ENCODE measurements at places on chromosomes 4 and X.

- DNase-seq: no peak
Measured at GRCh38 chr4:115110191-115111181, 2.9 kb downstream of the NDST4 start.

DNA sequence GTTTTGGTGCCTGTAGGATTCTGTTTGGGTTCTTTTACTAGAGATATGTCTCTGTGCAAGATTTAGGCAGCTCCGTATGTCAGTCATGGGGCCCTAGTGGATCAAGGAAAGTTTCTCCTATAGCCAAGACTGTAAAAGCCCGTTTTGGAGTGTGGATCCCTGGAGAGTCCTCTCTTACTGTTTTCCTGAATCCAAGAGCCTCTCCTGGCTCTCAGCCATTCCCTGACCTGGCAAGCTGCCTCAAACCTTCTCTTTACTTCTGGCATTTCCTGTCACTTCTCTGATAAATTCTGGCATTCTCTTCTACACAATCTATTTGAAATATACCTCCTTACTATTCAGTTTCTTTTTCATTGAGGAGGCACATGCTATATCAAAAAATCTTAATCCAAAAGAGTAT, 41.4 kb downstream of the DCAF12L2 start:
- no peak for DNase-seq

DNA sequence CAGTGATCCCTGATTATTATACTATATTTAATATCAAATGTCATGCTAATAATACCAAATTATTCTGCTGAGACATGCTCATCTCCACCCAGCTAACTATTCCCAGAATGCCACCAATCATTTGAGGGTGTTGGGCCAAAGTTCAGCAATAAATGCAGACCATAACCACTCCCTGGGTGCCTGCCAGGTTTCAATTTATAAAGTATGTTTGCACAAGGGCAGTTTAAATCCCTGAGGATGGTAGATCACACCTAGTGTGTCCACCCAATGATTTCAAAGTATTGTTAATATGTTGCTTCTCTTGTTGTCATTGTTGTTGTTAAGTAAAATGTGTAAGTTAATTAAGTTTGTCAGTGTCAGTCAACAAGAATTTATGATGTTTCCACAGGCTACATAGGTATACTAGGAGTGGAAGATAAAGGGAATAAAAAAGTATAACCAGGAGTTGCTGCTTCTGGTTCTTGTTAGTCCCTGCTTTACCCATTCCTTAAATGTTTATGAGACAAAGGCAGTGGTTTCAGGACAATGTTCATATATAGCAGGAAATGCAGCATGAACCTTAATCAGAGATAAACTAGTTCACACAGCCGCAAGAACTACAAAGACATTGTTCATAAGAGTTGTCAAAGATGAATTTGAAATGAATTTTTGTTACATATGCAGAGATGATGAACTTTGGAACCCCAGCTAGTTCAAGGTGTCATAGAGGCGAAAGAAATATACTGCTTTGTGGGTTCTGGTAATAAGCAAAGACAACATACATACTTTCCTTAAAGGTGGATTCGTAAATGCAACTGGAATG, 25.5 kb downstream of the HPGD start:
- DNase-seq: no peak

GRCh38 chrX:69379412-69379811, 124.7 kb upstream of the NALF2 start:
- no peak for DNase-seq

DNA sequence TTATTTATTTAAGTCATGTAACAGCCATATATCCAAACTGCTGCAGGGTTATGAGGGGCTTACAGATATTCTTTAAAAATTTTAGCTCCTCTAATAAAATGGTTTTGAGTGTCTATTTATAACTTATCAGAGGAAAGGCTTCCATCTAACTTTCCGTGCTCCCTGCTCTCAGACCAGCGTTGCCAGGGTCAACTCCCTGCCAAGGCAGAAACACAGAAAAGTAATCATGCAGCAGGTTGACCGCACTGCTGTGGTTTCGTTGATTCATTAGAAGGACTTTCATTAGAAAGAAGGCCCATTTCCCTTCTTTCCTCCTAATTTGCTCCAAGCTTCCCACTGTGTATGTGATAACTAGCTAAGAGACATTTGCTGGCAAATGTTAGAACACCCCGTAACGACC, 33.9 kb downstream of the BCLAF3 start:
- DNase-seq: no peak

GRCh38 chrX:49147936-49148335, 14.6 kb upstream of the MAGIX start:
- no peak for DNase-seq

All from left renal pelvis (tissue), 4 donors.